ENCODE measurements at places on chromosomes 4 and X.

GRCh38 chr4:161555689-161556660 is 607.8 kb downstream of the FSTL5 start:
- DNase-seq, result no peak

- no peak for DNase-seq
Observed at GRCh38 chr4:67397931-67398330, 147.4 kb downstream of the CENPC start.

GRCh38 chr4:158965226-158965625 is 137.7 kb upstream of the RAPGEF2 start:
- no peak for DNase-seq

DNA sequence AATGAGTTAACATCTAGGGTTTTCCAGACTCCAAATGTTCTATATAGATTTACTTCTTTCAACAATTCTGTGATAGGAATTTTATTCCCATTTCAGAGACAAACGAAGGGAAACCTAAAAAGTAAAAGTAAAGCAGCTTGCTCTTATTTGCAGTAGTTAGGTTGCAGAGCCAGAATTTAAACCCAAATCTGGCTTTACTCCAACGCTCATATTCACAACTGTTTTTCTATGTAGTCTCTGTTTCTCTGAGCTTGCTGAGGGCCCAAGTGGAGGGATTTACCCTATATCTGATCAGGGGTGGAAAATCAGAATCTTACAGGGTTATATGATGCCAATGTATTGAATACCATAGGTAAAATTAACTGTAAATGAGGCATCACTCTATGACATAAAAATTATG is 599.1 kb upstream of the GRIA3 start:
- no peak for DNase-seq

- DNase-seq, result no peak
Observed at GRCh38 chrX:48676893-48677270, 6.7 kb upstream of the WAS start.

DNA sequence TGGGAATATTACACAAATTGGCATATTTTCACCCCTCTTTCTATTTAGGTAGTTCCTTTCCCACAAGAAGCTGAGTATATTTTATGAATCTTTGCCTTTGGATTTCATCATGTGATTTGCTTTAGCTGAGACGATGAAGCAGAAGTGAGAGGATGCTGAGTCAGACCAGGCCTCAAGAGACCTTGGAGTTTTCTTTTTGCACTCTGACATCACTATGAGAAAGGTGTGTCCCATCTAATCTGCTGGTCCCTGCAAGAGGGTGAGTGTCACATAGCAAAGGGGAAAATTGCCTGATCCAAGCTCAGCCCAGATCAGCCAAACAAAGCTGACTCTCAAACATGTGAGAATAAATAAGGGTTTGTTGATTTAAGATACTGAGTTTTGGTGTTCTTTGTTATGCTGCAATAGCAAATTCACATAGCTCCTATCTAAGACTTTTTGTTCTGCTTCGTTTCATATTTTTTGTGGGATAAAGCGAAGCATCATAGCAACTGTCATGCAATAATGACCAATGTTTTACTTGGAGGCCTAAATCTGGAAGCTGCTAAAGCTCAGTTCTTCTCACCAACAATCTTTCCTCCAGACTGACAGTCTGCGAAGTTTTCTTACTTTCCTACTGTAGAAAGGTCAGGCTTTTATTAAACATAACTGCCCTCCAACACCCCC is 176.9 kb downstream of the PDHA2 start:
- DNase-seq, result no peak

GRCh38 chr4:182604161-182604622 is 313.0 kb downstream of the DCTD start:
- peak; percentile 18 for DNase-seq

DNA sequence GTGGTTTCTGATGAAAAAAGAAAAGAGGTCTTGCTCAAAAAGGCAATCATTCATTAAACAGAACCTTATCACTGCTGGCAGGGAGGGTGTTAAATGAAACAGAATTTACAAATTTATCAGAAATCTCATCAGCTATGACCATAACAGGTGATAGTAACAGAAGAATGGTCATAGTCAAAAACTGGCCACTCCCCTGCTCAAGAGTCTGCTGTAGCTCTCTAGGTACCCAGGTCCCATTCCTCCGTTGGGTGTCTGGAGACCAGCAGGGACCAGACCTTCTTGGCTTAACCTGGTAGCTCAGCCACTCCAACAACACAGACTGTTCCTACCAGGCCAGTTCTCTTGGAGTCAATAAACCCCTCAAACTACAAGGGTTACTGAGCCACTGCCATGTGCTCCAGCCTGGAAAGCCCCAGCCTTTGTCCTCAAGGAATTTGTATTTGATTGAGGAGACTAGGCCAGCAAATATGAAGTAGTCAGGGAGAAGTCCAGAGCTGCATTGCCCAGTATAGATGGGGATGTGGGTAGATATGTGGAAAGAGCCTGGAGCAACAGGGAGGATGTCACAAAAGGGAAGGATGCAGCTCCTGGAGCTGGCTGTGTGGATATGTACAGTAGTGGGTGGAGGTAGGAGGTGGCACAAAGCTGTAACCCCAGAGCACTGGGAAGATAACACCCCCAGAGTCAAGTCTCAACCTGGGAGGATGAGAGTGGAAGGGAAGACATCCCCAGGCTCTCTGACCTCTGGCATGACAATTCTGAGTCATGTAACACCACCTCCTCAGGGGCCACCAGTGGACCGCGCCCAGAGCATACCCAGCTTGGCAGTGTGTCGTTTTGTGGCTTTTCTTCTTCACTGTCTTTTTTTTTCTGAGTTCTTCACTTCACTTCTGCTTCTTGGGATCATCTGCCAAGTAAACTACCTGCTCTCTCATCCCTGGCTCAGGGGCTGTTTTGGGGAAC is 21.9 kb downstream of the RASL11B start:
- DNase-seq, result no peak

Measured in NCI-H1436 treated with DMSO at 0.1 percent for 48 hours (cell line).